ENCODE measurements at places on chromosomes 3 and 15.

DNA sequence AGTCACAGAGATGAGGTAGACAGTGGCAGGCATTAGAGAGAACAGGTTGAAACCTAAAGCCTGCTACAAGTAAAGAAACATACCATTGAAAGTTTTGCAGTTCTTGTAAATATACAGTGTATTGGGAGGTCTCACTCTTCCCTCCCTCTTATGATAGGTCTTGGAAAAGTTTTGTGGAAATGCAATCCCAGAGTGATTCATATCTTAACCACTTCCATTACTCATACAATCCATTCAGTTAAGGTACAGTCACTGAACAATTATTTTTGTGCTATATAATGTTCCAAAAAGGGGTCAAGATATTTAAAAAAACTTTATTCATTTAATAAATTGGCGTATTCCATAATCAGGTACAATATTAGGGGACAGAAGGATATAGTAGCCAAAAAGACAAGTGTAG lies 737.7 kb upstream of the ALCAM start:
- DNase-seq = no peak

DNA sequence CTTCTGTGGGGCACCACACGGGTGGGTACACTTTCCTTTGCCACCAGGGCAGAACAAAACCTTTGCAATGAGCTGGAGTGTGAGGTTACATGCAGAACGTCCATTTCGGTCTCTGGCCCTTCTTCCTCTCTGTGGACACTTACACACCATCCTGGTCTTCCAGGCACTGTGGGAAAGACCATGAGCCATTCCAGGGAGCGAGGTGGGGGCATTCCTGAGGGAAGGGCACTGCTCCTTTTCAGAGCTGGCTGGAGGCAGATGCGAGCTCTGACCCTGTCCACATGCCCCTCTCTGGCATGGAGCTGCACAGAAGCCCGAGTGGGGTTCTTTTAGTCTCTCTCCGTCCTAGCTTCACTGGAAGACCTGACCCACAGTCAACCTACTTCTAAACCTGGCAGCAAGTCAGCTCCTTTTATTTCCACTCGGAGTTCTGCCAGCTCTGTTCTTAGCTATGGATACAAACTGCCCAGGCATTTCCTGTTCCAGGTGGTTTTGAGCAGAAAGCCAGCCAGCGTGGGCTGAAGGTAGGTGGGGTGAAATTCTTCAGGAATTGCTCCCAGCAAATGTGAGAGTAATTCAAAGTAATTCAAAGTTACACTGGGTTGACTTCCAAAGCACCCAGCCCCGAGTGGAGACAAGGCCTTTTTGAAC lies 281.4 kb downstream of the ADAMTS17 start:
- no peak for DNase-seq

- no peak for DNase-seq
These were observed 34.7 kb downstream of the GAP43 start for GRCh38 chr3:115658032-115658336.

- DNase-seq = no peak
These were observed 299.8 kb downstream of the CNTN3 start for GRCh38 chr3:74314696-74315095.

GRCh38 chr3:89787485-89787884 lies 680.1 kb downstream of the EPHA3 start:
- DNase-seq = no peak

DNA sequence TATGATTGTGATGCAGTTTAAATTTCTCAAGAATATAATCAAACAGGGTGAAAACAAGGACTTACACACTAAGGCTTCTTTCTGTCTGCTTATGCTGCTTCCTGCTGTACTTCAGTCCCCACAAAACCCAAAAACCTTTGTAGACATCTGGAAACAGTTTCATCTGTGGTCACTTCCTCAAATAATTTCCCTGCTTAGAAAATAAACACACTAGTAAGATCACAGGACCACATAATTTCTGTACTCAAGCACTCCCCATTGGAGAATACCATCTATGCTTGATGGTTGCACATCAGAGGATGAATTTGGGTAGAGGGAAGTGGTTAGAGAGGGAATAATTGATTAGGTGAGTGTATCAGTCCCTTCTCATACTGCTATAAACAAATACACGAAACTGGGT lies 266.2 kb downstream of the LSAMP start:
- no peak for DNase-seq

GRCh38 chr3:10419637-10420232 lies 85.7 kb downstream of the ATP2B2 start:
- no peak for DNase-seq

- DNase-seq = no peak
These were observed 12.9 kb upstream of the CPNE9 start for GRCh38 chr3:9690451-9691450.

DNA sequence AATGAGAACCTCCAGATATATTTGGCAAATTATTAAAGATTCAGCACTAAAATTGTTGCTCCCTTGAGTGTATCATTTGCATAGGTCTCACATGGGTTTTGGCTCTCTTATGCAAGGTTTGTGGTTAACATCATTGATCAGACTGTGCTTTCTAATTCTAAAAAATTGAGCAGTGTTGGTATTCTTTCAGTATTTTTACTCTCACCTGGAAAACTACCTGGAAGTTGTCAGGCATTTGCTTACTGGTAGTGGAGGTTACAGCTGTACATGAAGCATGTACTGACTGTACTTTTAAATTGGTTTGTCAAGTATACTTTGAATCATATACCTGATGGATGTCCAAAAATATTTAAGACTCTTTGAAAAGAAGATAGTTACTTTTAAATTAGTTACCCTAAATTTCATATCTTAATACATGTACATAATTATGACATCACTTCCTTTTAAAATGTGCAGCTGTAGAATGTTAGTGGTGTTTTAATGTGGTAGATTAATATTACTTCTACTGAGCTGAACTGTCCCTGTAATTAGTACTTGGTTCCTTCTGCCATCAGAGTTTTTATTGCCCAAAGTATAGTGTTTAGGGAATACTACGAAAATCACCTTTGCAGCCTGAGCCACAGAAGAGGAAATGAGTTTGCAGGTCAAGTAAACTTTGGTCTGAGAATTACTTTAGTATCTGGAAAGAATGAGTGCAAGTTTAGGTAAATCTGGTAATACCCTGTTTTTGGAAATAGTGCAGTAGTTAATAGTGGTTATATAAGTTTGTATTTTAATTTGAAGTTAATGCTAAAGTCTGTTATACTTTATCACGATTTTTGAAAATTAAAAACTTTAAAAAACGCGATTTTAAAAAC lies 2.8 kb downstream of the CHD2 start:
- DNase-seq = no peak

- no peak for DNase-seq
These were observed 123.6 kb upstream of the VEPH1 start for GRCh38 chr3:157626817-157627216.

DNA sequence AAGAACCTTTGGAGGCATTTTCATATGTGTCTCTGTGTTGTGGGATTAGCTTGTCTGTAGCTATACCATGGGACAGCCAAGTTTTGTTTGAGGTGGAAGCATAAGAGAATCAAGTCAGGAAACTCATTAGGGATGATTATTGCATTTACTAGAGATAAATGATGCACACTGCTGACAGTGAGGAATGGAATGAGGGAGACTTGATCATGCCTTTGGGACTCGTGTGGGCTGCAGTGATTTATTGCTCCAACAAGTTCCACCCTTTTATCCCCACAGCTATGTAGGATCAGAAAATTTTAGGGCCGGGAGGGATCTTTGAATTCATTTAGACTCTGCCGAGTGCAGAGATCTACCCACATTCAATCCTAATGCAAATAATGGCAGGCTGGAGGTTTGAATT lies 16.3 kb downstream of the ZNF385D start:
- no peak for DNase-seq

DNA sequence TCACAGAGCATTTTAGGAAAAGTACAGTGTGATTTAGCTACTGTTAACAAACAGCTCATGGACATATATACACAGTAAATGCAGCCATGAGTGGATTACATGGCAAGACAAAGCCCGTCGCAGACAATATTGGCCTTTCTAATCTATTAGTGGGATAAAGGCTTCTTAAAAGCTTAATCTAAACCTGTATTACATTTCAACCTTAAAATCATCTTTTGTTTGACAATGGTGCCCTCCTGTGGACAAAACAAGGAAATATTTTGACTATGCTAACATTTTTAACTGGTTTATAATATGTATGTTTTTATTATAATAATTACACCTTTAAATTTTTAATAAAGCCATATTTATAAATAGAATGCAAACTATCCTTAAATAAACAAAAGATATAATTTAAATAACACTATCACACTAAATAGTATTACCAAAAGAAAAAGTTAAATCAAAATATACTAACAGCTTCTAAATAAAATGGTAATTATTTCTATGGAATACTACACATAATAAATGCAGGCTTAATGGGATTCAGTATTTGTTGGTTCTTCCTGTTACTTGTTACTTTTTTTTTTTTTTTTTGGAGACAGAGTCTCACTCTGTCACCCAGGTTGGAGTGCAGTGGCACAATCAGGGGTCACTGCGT lies 38.6 kb downstream of the TAFA4 start:
- DNase-seq = no peak

DNA sequence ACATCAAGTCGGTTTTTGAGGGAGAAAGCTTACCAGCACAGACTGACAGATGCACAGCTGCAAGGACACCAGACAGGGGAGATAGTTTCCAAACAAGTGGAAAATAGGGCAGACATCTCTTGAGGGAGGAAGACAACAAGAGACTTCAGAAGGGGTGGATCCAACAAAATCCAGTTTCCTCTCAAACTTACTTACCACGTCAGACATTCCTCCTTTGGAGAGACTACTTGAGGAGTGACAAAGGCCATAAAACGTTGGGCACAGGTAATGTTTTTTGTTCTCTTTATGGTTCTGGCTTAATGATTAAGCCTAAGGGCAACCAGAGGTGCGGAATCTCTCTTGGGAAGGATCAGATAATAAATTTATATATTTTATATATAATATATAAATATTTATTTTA lies 76.1 kb downstream of the CD200 start:
- DNase-seq = no peak

- no peak for DNase-seq
These were observed 331.7 kb upstream of the UMPS start for GRCh38 chr3:124398594-124398993.
